ENCODE measurements at places on chromosomes 5 and 9. TPM values are rescaled to one million over a fixed set of nuclear protein-coding genes. Genes with fewer than 3 reads are reported as not detected.

- peak; percentile 45 for DNase-seq
- H3K27me3 ChIP-seq, result no peaks in the 10 kb centered on the region
- H3K27ac ChIP-seq, result no peak overlapping the region
- no peak overlapping the region for H3K4me3 ChIP-seq
- H3K36me3 ChIP-seq, result no peaks in the 10 kb centered on the region
- H3K4me1 ChIP-seq, result peaks cover 49% of the 10 kb centered on the region
Measured at GRCh38 chr5:17314907-17315471, 97.6 kb downstream of the BASP1 start.

GRCh38 chr5:147956064-147956841 is 49.9 kb upstream of the C5orf46 start:
- no peak for DNase-seq
- H3K27me3 ChIP-seq, result no peaks in the 10 kb centered on the region
- no peaks in the 10 kb centered on the region for H3K4me1 ChIP-seq
- H3K36me3 ChIP-seq, result no peaks in the 10 kb centered on the region
- H3K4me3 ChIP-seq, result no peak overlapping the region

PAEP gene
- not detected for total RNA-seq

- H3K36me3 ChIP-seq, result no peaks in the 10 kb centered on the region
- H3K27ac ChIP-seq, result no peak overlapping the region
- H3K4me3 ChIP-seq, result no peak overlapping the region
Measured at GRCh38 chr9:133998915-133999595, 6.9 kb upstream of the VAV2 start.

SOX30 gene
- 0.49 TPM for total RNA-seq

- H3K36me3 ChIP-seq, result no peaks in the 10 kb centered on the region
- H3K4me1 ChIP-seq, result peaks cover 19% of the 10 kb centered on the region
- peak; percentile 69 for DNase-seq
- H3K4me3 ChIP-seq, result no peak overlapping the region
- H3K27ac ChIP-seq, result no peak overlapping the region
Measured at GRCh38 chr9:71549023-71549422, 219.3 kb downstream of the CEMIP2 start.

DNA sequence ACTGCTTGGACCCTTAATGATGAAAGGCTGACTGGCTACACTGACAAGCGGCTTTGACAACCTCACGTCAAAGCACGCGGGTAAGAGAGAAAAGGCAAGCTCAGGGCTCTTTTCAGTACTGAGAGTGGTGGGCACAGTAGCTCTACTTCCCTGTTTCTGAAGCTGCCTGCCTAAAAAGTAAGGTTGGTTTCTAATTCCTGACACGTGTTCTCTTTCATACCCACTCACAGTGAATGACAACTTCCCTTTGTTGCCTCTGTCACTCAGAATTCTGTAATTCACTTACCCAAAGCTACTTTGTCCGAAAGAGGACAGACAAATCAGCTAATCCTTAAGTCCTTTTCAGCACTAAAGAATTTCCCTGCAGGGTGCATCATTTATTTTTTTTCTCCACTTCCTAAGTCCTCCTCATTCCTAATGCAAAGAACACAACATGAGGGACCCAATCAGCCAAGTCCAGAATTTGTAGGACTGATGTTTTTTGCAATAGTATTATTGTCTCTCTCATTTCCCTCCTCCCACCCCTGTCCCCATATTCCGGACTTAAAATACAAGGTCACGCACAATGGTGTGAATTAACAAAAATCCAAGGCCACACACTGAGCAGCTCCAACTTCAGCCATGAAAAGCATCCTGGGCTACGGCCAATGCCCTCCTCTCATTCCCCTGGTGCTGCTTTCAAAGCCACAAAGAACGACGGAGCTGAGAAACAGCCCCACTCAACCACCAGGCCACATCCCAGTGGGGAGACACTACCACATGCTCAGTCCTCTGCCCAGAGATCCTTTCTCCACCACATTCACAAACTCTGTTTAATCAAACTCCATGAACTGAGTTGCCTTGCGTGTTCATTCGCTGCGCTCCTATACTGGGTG is 221.0 kb downstream of the TSSK1B start:
- H3K27ac ChIP-seq, result no peak overlapping the region
- no peaks in the 10 kb centered on the region for H3K27me3 ChIP-seq
- H3K4me3 ChIP-seq, result no peak overlapping the region
- DNase-seq, result no peak
- no peaks in the 10 kb centered on the region for H3K36me3 ChIP-seq
